ENCODE measurements at places on chromosomes 16 and 17.

DNA sequence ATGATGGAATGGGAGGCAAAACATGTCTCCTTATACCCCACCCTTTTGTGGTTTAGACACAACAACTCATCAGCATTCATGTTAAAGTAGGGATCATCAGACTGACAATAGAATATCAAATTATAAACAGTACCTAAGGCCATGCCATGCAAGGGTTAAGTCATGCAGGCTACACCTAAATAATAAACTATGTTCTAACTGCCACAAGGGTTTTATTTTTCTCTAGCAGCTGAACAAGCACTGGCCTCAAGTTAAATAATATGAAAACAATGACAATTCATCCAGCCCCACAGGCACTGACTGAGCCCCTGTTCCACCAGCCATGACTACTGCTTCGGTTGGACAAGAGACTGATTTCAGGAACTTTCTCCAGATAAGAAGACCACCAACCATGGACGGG lies 164.5 kb upstream of the PIRT start:
- DNase-seq: no peak

DNA sequence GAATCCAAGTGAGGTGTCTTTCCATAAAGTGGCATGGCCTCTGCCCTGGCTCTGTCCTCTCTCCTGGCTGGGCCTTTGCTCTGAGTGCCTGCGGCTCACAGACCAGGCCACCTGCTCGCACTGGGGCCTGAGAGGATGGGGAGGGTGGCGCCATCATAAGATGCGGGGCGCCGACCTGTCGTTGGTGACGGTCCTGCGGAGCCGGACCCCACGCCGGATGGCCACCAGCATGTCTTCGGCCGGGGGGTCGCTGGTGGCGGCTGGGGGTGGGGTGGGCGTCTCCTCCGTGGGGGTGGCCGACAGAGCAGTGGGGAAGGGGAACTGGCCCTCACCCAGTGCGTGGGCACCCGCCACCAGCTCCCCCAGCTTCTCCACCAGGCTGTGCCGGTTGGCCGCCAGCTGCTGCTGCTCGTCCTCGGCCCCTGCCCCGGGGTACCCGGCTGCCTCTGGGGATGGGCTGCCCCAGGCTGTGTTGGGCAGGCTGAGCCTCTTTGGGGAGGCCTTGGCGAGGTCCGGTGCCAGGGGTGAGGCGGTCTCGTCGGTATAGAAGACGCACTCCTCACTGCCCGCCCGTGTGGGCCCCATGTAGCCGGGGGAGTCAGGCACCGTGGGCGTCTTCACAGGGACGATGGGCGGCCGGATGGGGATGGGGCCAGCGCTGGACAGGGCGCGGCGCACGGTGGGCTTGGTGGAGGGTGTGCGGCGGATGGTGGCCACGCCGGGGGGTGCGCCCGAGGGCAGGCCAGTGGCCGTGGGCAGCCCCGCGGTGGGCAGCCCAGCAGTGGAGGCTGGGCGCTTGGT lies 17.4 kb downstream of the IL34 start:
- DNase-seq: no peak

GRCh38 chr17:8163978-8164814 lies 1.4 kb upstream of the VAMP2 start:
- no peak for DNase-seq

GRCh38 chr17:52283872-52284271 lies 125.4 kb upstream of the CA10 start:
- no peak for DNase-seq

GRCh38 chr16:47634727-47635126 lies 173.6 kb downstream of the PHKB start:
- no peak for DNase-seq

GRCh38 chr16:2981177-2981898 lies 1.1 kb upstream of the PKMYT1 start:
- no peak for DNase-seq

GRCh38 chr16:87495578-87496446 lies 3.0 kb upstream of the ZCCHC14 start:
- no peak for DNase-seq

DNA sequence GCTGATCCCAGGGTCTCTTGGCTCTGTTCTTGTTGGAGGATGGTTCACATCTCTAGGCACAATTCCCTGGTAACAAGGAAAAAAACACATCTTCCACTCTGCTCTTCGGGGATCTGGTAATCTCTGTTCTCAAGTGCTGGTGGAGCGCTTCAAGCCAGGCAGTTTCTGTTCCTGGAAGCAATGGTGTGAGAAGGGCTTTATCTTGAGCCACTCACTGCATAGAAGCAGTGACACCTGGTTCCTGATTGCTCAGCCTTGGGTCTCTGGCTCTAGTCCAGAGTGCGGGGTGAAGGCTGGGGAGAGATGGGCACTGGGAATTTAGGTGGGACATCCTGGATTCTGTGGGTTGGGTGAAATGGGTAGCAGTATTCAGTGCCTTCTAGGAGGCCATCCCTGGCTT lies 14.1 kb downstream of the AKAP1 start:
- no peak for DNase-seq

- no peak for DNase-seq
These were observed 28.4 kb downstream of the CASKIN2 start for GRCh38 chr17:75486951-75487350.

DNA sequence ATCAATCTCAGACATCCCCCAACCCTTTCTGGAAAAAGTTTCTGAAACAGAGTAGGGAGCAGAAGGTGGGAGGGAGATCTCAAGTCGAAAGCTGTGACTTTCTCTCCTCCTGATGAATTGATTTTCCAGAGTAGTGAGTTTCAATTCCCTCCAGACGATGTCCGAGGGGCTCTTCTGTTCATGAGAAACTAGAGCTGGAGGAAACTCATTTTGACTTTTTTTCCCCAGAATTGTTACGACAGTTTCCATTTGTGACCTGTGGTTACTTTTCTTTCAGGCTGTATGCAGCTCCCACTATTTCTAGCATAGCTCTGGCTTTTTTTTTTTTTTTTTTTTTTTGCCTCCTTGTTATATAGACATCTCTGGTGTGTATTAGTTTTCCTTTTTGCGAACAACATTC lies 422.1 kb upstream of the SALL1 start:
- no peak for DNase-seq

DNA sequence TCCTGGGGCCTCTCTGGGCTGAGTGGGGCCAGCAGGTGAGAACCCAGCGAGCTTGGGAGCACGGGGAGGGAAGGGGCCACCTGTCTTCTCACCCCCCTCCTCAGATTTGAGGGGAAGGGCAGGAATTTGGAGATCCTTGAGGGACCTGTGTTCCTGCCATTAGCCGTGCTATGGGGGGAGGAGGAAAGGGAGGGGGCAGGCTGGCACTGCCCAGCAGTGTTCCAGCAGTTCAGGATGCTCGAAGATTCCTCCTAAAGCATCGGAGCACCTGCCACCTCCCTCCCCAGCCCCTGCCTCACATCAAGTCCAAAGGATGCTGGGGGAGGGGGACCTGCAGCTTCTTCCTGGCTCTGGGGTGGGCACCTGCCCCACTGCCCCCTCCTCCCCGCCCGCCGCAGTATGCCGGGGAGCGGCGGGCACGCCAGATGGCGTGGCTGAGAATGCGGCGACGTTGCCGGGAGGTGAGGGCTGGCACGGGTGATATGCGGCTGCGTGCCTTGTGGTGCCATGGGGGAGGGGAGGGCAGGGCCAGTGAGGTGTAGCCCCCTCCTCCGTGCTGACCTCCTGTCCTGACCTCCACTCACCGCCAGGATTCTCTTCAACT lies 4.7 kb upstream of the NEUROD2 start:
- DNase-seq: no peak

DNA sequence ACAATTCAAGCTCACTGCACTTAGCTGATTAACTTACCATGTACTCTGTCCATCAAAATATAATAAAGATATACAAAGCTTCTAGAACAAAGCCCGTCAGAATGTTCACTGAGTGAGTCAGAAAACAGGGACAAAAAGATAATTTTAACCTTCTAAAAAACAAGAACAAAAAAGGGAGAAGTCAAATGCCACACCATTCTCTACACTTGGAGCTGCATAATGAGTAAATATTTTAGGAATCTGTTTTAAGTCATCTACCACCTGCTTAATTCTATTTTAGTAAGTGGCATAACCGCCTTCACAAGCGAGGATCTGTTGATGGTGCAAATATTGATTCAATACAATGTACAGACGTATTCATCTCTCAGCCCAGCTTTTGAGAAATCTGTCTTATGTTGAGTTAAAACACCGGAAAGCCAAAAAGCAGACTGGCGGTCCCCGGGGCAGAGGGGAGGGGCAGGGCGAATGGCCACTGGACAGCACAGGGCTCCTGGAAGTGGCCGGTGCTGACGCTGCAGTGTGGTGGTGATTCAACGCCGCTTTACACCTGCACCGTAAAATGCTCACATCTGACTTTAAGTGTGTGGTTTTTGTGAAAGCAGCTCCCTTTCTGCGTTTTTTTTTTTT lies 20.1 kb downstream of the RAB40B start:
- no peak for DNase-seq

DNA sequence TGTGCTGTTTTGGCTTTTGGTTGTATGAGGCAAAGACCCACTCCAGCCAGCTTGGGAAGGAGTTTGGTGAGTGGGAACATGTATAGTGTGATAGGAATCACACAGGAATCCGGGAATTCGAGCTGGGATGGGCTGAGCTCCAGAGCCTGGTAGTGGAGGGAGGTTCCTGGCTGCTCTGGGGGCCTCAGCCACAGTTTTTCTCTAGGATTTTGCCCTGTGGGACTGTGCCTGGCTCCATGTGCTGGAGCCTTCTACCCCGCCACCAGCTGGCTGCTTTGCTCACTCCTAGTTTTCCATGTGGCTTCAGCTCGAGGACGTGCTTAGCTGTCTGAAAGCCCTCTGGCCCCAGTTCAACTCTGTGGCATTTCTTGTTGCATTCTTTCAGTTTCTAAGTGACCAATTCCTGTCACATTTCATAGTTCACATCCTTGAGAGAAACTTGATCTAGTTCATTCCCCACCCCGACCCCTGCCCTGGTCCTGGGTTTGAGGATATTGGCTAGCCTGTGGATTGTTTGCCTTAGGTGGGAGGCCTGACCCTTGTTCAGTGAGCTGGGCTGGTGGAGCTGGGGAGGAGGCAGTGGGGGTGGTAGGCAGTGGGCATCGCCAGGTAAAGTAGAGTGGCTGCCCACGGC lies 5.0 kb downstream of the SEC14L1 start:
- no peak for DNase-seq

GRCh38 chr17:7889166-7889955 lies 772 bp downstream of the CHD3 start:
- DNase-seq: no peak

DNA sequence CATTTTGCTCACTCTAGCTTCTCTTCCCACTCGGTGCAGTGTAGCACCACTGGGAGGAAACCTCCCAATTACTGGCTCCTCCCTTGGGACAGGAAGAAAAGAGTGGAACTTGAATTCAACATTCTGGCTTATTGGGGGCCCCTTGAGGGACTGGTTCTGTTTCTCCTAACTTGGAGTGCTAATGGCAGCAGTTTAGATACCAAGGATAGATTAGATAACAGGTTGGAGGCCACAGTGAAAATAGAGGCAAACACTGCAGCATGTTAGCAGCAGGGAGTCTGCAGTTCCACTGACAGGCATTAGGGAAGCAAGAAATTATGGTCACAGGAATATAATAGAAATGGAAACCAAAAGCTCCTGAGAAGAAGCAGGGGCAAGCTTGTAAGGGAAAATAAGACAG lies 322.0 kb downstream of the ABCC12 start:
- no peak for DNase-seq

- DNase-seq: no peak
These were observed 17.2 kb downstream of the NKD1 start for GRCh38 chr16:50565428-50565827.

DNA sequence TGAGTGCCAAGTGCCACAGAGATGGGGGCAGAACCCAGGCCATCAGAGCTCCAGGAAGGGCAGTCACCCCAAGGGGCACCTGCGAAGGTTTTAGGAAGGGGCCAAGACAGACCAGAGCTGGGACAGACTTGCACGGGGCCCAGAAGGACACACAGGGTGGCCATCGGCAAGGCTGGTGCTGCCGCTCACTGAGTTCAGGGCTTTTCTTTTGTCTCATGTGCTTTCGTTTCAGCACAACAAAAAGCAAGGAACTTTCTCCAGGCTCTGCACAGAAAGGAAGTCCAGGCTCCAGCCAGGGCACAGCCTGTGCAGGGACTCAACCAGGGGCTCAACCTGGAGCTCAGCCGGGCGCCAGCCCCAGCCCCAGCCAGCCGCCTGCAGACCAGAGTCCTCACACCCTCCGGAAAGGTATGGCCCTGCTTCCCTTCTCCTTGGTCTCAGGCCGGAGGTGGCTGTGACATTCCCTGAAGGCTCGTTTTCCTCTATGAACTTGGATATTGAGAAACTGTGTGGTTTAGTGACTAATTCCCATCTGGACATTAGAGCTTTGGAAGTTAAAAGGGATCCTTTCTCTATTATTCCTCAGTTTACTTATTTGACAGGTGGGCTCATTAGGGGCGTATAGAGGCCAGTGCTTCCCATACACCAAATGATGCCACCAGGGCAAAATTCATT lies 37.9 kb downstream of the ELAC2 start:
- DNase-seq: no peak

DNA sequence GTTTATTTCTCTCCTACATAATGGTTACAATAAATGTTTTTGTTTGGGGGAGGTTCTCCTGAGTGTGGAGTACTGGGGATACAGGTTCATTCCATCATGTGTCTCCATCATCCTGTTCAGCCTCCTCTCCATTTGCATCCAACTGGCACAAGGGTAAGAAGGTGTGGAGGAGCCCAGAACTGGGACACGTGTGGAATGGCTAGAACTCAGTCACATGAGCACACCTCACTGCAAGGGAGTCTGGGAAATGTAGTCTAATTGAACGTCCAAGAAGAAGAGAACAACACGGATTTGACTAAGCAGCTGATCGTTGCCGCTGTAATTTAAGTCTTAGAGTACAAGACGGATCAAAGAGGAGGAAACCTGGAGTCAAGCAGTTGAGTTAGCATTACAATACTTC lies 6.1 kb downstream of the OR1A1 start:
- no peak for DNase-seq

DNA sequence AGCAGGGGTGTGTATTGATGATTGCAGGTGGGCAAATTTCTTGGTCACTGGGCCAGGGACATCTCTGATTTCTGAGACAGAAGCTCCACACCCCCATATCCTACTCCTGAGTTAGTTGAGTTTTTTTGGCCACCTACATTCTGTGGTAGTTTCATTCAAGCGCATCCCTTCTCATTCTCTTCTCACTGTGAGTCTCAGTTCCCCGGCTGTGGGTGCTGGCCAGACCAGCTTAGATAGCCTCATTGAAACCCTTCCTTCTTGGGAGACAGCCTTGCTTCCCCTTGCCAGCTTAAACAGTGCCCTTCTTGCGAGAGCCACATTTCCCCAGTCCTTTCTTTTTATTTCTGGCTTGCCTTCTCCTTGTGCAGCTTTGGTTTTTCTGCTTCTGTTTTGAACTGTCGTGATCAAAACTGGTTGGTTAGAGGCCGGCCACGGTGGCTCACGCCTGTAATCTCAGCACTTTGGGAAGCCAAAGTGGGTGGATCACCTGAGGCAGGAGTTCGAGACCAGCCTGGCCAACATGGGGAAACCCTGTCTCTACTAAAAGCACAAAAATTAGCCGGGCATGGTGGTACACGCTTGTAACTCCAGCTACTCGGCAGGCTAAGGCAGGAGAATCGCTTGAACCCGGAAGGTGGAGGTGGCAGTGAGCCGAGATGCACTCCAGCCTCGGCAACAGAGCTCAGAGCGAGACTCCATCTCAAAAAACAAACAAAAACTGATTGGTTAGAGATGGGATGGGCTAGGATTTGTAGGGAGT lies 2.8 kb downstream of the GPT2 start:
- no peak for DNase-seq

Data from SK-N-MC (cell line).